ENCODE measurements at places on chromosomes 5 and 9.
A peak's percentile ranks its signal among the peaks of the same experiment; 100 is the strongest.

DNA sequence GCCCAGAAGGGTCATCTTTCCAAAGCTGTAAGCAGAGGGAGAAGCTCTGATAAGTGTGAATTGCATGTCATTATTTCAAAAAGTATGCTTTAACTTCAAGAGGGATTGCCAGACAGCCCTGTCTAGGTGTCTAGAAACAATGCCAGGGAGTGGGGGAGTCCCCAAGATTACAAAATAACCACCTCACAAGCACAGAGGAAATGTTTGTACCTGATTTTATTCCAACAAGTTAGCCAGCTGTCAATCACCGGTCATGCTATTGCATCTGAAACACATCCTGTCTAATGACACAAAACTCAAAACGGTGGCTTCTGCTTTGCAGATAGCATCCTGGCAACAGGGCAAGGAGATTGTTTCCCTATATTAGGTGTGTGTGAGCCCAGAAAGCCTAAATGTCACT is 154.2 kb upstream of the WWC1 start:
- no peak for DNase-seq

GRCh38 chr5:62077823-62078550 is 228.0 kb upstream of the KIF2A start:
- no peak for DNase-seq

GRCh38 chr9:127014910-127015540 is 100.4 kb downstream of the RALGPS1 start:
- DNase-seq: no peak

- peak; percentile 83 for DNase-seq
Observed at GRCh38 chr9:99824378-99825171, 2.9 kb downstream of the NR4A3 start.

GRCh38 chr5:88805151-88805784 is 77.7 kb downstream of the MEF2C start:
- no peak for DNase-seq

DNA sequence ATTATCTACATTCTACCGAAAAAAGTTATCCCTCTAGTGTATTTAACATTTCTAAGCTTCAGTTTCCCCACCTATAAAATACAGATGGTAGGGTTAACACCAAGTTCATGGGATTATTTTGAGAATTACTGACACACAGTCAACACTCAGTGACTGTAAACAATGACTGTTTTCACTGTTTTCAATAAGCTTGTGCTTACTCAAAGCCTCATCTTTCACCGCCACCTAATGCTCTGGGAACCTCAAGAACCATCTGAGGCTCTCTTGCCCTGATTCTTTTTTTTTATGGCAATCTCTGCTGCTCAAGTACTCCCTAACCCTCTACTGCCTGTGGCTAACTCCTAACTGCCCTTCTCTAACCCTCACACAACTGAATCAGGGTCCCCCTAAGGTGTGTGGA is 59.6 kb downstream of the SETX start:
- DNase-seq: no peak

DNA sequence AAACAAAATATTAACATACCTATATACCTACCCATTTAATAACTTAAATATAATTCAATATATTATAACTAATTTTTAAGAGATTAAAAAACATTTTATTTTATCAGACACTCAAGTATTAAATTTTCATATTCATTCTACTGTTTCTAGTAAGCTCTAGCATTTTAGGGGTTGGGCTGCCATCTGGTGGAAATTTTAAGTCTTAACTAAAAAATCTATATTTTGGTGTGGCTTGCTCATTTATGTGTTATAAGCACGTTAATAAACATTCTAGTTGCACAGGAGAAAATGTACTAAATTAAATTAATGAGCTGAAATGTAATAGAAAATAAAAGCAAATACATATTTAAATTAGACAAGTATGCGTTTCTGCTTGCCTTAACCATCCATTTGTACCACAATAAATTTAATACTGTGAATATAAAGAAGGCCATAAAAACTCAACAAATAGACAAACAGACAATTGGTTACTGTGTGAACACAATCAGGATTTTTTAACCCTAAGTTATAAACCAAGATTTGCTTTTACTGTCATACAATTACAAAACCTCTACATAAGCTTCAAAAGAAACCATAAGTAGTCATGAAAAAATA is 1728.3 kb upstream of the CDH9 start:
- no peak for DNase-seq

- DNase-seq: no peak
Observed at GRCh38 chr9:93679536-93680442, 103.4 kb downstream of the PHF2 start.

DNA sequence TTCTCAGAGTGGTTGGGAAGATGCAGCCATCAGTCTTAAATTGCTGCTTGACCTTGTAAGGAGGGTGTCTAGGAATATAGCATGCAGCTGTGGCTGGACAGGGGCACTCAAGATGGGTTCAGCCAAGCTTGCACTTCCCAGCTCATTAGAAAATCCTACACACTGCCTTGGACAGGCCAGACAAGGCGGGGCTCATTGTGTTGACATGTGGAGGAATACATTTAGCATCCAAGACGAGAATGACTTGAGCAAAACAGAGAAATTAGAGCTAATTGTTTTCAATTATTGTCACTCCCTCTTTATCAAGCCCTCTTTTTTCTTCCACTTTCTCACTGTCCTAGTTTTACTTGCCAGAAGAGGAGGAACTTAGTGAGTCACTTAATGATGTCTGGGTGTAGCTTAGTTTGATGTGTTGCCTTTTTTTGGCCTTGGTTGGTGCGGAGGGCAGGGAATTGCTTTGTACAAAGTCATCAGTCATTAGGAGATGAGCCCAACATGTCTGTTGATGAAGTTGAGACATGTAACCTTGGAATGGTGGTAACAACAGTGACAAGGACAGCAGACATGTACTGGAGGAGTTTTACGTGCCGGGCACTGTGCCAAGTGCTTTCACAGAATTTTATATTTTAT is 1219.3 kb upstream of the WWC1 start:
- no peak for DNase-seq

- DNase-seq: no peak
Observed at GRCh38 chr5:164191240-164191639, 685.8 kb downstream of the MAT2B start.

GRCh38 chr5:139668064-139668880 is 20.1 kb downstream of the CXXC5 start:
- no peak for DNase-seq

GRCh38 chr9:35690614-35691333 is 1.0 kb upstream of the TPM2 start:
- peak; percentile 30 for DNase-seq

DNA sequence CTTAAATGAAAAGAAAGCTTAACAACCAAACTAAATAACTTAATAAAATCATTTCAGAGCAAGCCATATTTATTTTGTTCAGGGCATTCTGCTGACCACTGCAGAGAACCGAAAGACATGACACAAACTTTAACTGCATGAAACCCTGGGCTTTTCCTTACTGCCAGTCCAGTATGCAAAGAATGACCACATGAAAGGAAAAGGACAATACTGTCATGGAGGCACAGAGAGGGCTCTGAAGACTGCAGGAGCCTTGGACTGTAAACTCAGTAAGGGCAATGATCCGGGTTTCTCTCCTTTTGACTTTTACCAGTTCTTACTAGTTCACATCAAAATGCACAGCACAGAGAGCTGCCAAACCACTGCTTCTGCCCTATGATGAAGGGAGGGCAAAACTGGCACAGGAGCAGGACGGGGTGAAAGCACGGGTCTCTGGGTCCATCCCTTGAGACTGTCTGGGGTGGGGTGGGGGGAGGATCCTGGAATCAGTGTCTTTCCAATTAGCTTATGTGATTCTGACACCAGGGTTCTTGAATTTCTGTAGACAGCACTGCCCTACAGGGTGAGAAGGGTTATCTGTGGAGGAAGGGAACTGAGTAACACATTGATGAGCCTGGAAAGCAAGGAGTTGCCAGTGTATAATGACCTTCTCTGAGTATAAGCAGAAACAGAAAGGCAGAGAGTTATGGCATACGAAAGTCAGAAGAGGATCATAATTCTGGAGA is 44.7 kb downstream of the RNF130 start:
- no peak for DNase-seq

DNA sequence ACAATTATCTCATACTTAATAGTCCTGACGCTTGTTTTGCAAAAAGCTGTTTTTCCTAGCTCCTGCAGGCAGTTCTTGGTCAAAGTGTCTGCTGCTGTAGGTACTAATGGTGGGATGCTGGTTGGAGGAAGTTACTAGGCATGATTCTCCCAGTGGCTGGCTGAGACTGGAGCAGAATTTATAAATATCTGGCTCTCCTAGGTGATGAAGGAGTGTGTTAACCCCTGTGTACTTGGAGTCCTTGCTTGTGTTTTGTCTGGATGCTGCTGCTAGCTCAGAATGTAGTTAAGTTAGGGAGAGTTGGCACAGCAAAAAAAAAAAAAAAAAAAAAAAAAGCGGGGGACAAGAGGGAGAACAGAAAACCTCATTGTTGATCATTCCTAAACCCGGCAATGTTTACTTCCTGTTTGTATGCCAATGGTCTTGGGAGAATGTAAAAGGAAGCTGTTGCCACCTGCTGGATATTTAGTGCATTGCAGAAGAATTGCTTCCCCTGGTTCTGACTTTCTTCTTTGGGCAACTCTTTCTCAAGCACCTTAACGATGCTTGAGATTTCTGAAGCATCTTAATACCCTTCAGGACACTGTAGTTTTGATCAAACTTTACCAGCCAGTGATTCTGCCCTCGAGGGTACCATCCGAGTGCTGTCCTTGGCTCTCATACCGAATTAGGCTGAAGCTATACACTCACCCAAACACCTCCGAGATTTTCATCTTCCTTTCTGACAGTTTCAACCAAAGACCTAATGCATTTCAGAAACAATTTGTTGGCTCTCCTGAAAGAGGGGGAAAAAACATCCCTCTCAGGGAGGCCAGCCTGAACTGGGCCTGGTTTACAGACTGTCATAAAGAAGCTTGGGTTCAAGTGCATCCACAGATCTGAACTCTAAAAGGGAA is 71.7 kb upstream of the WWC1 start:
- peak; percentile 63 for DNase-seq

DNA sequence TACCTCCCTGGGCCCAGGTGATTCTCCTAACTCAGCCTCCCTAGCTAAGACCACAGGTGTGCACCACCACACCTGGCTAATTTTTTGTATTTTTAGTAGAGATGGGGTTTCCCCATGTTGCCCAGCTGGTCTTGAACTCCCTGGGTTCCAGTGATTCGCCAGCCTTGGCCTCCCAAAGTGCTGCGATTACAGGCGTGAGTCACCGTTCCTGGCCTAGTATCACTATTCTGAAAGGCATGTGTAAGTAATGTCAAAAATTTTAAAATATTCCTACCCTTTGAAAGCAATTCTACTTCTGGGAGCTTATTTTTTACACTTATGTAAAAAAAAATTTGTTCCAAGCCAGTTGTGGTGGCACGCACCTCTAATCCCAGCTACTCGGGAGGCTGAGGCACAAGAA is 27.1 kb upstream of the TLE1 start:
- no peak for DNase-seq

DNA sequence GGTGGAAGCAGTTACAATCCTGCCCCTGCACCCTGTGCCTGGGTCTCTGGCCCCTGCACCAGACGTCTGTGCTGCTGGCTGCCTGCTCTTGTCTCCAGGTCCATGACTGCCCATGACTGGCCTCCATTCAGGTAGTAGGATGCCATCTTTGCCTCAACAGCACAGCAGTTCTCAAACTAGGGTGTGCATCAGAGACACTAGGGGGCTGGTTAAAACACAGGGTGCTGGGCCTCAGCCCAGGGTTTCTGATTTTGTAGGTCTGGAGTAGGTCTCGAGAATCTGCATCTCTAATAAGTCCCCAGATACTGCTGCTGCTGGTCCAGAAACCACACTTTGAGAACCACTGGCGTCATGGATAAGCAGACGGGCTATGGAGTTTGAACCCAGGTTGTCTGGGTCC is 24.0 kb downstream of the COL15A1 start:
- DNase-seq: no peak

- DNase-seq: no peak
Observed at GRCh38 chr9:35688558-35689541, 875 bp downstream of the TPM2 start.

DNA sequence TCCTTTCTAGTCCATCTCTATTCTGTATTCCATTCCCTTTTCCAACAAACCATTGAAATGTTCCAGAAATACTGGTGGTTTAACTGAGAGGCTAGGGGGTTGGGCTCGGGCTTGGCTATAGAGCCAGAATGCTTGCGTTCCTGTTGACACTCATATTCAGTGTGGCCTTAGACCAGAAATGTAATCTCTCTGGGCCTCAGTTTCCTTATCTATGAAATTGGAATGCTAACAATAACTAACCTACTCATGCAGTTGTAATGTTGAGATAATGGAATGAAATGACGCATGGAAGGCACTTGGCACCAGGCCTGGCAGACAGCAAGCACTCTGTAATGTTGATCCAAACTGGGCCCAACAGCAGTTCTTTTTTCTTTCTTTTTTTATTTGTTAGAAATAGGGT is 26.8 kb downstream of the JADE2 start:
- no peak for DNase-seq

GRCh38 chr9:130770679-130771442 is 64.2 kb upstream of the ABL1 start:
- peak; percentile 40 for DNase-seq

DNA sequence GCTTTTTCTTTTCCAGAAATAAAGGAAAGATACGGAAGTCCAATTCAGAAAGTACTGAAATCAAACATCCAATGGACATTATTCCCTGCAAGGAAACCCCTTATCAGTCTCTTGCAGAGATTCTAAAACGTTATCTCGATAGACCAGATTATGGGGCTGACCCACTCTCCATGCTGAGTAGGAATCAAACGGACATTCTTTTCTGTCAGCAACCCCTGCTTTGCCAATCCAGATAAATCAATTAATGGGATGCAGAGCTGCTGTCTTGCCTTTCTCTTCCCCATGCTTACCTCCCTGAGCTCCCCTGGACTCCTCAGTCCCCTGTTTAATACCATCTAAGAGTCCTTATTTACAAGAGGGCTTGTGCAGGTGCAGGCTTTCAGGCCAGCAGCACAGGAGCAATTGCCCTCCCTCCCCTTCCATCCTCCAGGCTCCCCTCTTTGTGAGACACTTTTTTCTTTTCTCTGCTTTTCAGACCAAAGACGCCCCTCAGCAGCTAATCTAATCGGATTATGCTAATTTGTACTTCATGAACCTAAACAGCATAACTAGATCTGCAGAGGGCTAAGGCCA is 14.2 kb downstream of the TAL2 start:
- DNase-seq: no peak

GRCh38 chr5:179870403-179870903 is 11.8 kb upstream of the MRNIP start:
- DNase-seq: no peak

Data from GM19239 (cell line).